ENCODE measurements at places on chromosomes 16 and 17.

- DNase-seq: no peak
Observed at GRCh38 chr16:50559342-50559741, 11.1 kb downstream of the NKD1 start.

- no peak for DNase-seq
Observed at GRCh38 chr16:67750466-67750865, 31.4 kb upstream of the GFOD2 start.

- no peak for DNase-seq
Observed at GRCh38 chr17:71192848-71193247, 928.0 kb upstream of the SOX9 start.

DNA sequence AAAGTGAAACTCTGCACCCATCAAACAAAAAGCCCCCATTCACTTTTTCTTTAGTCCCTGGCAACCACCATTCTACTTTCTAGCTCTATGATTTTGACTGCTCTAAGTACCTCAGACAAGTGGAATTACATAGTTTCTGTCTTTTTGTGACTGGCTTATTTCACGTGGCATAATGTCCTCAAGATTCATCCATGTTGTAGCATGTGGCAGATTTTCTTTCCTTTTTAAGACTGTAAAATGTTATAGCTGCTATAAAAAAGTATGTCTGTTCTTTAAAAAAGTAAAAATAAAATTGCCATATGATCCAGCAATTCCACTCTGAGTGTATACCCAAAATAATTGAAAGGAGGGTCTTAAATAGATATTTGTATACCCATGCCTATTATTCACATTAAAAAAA is 429.7 kb downstream of the CDH8 start:
- no peak for DNase-seq

- no peak for DNase-seq
Observed at GRCh38 chr17:60231234-60231633, 81.5 kb downstream of the CA4 start.

DNA sequence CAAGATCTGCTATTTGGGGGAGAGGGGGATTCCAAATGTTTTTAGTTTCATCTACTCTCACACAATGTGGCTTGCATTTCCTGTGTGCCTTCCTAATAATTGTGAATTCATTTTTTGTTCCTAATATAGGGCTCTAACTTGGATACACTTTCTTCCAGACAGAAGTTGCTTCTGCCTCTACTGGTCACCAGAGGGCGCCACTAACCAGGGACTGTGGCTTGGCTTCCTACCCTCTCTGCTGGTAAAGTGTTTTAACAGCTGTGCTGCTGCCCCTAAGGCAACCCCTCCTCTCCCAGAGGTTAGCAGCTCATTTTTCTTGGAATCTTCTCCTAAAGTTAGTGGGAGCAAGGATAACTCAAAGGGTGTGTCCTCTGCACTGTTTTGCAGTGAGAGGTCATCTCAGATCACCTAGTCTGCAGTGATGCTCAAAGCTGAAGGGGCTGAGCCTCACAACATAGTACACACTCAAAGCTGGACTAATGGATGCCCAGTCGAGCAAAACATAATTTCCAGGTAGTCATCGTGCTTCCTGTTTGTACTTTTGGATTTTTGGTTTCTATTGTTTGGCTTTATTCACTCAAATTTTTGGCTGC is 5.0 kb upstream of the PRSS54 start:
- DNase-seq: no peak

DNA sequence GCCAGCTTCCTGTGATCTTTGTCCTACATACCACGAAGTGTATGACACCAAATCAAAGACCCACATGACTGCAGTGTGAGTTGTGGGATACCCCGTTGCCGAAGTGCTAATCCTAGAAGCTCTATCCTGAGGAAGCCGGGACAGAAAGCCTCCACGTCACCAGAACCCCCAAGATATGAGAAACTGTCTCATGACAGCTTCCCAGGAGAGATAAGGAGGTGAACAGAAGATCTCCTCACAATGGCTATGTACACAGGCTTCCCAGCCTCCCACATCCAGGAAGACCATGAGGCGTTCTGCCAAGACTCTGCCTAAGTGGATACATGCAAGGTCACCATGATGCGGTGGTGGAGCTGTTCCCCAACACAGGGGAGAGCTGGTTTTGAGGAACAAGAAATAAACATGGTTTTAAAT is 37.1 kb downstream of the TRIM25 start:
- no peak for DNase-seq

GRCh38 chr17:66843627-66844026 is 8.7 kb downstream of the CACNG5 start:
- no peak for DNase-seq

GRCh38 chr16:3951861-3952736 is 71.6 kb upstream of the CREBBP start:
- no peak for DNase-seq

DNA sequence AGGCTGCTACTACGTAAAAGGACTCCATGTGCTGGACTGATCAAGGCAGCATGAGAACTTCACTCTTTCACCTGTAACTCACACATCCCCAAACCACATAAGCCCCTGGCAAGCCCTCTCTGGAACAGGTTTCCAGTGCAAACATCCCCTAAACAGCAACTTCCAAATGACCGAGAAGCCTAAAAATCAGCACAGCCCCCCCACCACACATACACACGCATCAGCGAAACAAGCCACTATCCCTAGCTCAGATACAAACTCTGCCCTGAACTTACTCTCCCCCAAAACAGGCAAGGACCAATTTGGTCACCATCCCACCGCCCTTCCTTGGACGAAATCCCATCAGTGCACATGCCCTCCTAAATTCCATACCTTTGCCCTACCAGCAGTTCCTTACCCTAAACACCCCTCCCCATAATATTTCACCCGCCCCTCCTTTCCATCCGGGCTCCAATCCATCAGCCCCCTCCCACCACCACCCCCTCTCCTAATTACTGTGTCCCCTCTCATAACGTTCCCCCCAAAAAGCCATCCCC is 735 bp downstream of the LSM12 start:
- DNase-seq: no peak

DNA sequence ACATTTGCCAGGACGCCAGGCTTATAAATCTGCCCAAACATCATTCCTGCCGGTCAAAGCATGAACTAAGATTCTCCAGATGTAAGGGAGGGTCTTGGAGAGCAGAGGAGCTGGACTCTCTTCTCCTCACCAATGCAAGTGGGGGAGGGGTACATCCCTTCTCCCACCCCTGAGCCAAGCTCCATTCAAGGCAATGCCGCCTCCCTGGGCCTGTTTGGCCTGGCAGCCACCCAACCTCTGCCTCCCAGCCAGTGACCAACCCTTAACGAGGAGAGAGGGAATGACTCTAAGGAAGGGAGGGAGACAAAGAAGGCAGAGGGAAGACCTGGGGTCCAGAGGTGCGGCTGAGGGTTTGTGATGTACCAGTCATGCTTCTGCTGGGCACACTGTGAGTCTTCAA is 13.8 kb downstream of the C17orf50 start:
- DNase-seq: no peak

GRCh38 chr16:22633280-22633679 is 122.6 kb downstream of the NPIPB5 start:
- DNase-seq: no peak

- DNase-seq: no peak
Observed at GRCh38 chr17:33169580-33170285, 123.4 kb downstream of the ASIC2 start.

DNA sequence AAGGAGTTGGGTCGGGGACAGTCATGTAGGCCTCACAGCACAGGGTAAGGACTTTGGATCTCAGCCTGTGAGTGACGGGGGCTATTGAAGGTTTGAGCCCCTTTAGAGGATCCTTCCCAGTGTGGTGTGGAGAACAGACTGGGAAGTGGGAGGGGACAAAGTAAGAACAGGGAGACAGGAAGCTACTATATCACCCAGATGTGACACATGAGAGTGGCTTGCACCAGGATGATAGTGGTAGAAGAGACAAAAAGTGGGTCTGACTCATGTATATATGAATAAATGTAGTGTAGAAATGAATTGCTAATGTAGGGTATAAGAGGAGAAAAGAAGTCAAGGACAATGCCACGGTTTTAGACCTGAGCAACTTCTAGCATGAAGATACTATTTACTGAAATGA is 4.5 kb downstream of the NUP93 start:
- DNase-seq: no peak

DNA sequence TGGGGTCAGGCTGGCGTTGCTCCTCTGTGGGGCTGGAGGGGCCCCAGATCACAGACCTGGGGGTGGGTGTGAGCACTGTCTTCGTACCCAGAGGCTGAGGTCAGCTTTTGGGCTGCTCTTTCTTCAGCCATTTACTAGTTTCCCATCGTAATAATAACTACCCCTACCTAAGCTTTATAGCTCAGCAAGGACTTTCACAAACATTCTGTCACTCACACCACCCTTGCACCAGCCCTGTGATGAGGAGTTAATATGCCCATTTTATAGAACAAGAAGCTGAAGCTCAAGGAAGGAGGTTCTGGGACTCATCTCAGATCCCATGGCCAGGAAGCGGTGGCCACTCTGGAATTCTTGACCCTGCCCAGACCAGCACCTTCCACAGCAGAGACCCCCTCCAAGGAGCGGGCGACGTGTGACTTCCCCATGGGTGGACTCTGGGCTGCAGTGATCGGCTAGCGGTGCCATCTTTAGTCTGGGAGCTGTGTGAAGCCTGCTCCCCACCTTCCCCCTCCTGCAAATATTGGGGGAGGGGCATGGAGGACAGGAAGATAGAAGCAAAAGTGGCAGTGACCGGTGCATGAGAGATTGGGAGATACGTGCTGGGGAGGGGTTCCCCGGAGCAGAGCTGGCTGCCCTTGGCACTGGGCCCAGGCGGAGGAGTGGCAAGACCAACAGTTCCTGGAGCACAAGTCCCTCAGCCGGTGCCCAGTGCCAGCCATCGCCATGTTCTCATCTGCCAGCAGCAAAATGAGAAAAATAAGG is 81.8 kb upstream of the TOB1 start:
- DNase-seq: no peak

DNA sequence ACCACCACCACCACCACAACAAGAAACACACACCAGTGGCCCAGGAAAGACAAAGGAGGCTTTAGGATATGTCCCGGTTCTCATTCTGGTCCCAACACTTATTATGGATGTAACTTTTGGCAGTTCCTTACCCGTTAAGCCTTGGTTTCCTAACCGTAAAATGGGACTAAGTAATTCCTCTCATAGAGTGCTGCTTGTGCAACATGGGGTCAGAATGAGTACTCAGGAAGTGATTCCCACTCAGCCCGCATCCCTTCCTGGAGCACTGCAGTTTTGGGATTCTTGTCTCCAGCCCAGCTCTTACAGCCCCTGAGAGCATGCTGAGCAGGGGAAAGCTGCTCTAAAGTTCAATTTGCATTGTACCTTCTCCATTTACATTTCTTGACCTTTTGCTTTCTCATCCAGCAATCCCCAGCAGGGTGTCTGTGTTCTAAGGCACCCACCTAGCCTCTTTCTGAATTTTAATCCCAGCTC is 262.6 kb downstream of the PRKCA start:
- no peak for DNase-seq

DNA sequence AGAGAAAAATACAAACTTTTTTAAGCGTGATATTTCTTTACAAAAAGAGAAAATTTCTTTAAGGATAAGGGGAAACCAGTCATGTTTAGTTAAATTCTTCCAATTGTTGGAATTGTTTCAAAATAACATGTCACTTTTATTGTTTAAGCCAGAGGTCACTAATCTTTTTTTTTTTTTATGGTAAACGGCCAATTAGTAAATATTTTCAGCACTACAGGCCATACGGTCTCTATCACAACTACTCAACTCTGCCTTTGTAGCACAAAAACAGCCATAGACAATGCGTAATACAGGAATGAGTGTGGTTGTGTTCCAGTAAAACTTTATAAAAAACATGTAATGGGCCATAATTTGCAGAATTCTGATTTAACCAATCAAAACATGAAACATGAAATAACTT is 401.4 kb downstream of the GRIN2A start:
- DNase-seq: no peak

DNA sequence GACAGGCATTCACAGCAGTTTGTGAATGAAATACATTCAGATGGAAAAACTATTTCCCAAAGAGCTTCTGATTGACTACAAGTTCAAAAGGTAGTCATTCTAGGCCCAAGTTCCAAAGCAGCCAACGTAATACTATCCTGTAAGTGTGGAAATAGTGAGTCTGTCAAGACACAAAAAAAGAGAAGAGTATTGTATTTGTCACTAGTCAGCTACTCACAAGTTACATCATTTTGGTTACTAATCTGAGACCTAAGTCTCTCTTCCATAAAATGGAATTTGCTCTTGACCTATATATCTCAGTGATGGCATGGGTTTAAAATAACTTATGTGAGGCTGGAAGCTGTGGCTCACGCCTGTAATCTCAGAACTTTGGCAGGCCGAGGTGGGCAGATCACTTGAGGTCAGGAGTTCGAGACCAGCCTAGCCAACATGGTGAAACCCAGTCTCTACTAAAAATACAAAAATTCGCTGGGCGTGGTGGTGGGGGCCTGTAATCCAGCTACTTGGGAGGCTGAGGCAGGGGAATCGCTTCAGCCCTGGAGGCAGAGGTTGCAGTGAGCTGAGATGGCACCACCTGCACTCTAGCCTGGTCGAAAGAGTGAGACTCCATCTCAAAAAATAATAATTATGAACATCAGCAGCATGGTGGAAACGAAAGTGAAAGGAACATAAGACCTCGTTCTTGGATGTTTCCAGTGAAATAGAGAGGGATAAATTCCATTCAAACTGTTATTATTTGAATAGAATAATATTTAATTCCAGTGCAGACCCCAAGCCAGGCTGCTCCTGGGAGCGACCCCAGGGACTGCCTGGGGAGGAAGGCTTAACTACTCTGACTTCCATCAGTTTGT is 2.9 kb downstream of the CMC2 start:
- no peak for DNase-seq

DNA sequence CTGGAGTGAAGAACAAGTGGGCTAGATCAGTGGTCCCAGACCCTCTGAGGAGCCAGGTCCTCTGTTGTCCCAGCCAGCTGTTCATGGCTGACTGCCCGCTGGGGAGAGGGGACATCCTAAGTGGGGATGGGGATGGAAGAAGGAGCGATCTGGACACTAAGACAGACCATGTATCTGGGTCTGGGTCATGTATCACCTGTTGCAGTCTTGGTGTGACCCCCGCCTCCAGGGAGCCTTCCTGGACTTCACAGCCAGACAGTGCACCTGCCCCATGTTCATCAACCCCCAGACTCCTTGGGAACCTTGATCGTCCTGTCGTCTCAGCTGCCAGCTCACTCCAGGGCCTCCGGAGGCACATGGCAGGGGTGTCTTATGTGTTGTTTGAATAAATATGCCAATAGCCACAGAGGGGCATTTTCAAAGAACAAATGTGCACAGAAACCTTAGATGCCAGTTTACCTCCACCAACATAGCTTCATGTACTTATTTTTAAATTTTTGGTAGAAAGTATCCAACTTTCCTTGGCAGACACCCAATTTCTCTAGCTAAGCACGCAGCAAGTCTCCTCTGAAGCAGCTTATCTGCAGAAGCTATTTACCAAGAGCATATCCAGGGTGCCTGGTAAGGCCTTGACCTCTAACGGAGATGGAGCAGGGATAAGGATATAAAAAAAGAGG is 43.2 kb downstream of the CRISPLD2 start:
- no peak for DNase-seq

Measured in effector CD4-positive, alpha-beta T cell (primary cell).